NCI-H446 (cell line): ENCODE measurements at places on chromosomes 6 and 20.

- no peak for DNase-seq
Measured at GRCh38 chr20:61099806-61100205, 152.3 kb upstream of the CDH4 start.

- no peak for DNase-seq
Measured at GRCh38 chr6:85186546-85187175, 263.2 kb upstream of the NT5E start.

DNA sequence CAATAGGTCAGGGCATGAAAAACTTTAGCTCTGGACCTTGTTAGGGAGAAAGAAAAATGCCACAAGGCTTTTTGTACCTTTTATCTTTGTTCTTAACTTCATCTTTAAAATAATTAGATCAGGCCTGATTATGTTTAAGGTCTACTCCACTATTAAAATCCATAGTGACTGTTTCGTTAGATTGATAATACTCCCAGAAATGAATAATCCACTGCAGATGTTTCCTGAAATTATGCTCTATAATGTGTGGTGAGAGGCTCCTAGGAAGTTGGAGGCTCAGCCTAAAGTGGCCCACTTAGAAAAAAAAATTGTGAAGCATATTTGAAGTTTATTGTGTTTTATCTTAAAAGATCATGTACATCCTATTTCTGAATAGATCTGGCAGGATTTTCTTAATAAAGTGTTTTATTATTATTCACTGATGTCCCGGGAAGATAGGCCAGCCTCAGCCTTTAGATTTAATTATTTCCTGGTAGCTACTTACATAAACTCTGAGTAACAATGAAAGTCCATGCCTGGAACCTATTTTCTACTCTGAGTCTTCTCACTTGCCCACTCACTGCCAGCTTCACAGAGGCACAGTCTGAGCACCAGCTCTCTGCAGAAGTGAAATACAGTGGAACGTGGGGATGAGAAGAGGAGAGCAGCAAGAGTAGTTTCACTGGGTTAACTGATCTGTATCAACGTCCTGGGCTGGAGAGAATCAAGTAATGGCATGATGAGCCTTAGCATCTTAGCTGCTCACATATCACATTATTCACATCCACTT, 126.8 kb upstream of the TMEM170B start:
- no peak for DNase-seq

GRCh38 chr6:27501187-27501586, 28.3 kb upstream of the ZNF184 start:
- no peak for DNase-seq

DNA sequence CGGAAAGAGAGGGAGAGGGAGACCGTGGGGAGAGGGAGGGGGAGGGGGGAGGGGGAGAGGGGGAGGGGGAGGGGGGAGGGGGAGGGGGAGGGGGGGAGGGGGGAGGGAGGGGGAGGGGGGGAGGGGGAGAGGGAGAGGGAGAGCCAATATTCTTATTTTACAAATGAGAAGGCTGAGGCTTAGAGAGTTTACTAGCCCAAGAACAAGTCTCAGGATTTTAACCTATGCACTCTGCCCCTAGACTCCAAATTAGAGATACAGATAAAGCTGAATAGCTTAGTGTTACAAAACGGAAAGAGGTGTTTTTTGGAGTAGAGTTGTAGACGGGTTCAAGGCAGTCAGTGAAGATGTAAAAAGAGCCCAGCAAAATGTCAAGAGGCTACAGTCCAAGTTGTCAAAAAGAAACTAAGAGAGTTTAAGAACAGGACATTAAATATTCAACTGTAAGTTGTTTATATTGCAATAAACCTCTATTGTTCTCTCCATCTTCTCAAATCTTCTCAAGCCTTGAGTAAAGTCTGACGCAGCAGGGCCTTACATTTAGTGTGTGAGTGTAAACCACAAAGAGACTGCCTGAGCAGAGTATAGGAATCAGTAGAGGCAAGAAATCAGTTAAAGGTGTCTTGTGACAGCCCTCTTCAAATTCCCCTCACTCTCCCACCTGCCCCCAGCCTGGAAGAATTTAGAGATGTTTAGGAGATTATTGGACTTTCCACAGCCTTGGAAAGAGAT, 34.9 kb upstream of the AKIRIN2 start:
- no peak for DNase-seq

- DNase-seq = no peak
Measured at GRCh38 chr6:29834564-29835436, 7.2 kb downstream of the HLA-G start.

- peak; percentile 76 for DNase-seq
Measured at GRCh38 chr6:1604158-1605003, 5.3 kb upstream of the FOXC1 start.

DNA sequence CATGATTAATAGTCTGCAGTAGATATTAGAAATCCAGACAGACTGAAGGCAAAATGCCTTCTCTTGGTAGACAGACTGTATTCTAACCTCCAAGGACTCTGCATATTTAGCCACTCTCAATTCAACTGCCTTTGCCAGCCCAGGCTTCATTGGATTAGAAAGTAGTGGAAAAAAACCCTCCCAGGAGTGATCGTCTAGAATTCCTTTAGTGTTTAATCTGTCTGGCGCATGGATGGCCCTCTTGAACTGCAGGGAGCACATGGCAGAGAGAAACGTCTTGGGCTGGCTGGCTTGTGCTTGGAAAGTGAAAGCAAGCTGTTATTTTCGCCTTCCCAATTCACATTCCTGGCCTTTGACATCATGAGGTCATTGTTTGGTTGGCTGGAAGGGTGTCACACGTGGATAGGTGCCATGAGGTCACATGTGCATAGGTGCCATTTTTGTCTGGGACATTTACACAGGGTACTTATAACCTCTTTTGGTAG, 30.9 kb upstream of the NEDD9 start:
- DNase-seq = peak; percentile 42

- no peak for DNase-seq
Measured at GRCh38 chr6:125570526-125570925, 178.9 kb upstream of the HEY2 start.

DNA sequence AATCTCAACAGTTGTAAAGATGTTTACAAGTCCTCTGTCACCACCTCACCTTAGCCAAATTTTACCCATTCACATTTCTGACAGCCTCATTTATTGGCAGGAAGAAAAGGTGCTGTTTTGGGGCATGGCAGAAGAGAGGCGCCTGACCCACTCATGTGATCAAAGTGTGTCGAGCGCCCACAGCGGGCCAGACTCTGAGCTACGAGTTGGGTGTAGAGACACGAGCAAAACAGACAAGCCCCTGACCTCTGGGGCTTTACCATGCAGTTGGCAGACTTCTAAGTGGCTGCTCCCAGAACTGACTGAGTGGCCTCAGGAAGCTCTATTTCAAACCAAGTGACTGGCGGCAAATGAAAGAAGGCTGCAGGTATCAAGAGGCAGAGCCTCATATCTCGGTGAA, 167.0 kb downstream of the SOBP start:
- DNase-seq = no peak

DNA sequence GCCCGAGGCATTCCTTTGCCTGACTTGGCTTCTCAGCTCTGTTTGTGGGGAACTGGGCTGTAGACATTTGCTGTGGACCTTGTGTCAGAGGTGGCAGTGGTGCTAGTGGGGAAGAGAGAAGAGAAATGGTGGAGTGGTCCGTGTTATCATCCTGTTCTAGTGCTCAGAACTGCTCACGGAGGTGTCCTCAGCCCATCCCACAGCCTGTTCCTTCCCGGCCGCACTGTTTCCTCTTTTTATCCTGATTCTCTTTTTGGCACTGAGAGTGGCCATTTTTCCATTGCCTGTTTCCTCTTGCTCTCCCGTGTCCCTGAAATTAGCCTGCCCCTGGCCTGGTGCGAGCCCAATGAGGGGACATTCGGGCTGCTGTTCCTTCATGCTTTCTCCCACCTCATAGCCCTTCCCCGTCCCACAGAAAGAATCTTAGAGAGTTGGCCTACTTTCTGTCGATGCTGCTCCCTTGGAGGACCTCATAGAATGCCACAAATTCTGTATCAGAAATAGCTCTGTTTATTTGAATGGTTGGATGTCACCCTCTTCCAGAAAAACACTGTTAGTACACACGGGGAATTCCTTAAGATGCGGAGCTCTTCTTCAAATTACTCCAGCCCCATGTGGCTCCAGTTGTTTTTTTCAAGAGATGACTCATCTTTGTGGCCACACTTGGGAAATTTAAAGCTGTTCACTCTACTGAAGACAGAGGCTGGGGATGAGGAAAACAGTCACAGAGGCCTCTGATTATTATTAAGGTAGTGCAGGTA, 26.1 kb downstream of the FARS2 start:
- DNase-seq = no peak

GRCh38 chr20:40160097-40160550, 528.9 kb downstream of the MAFB start:
- DNase-seq = peak; percentile 76

DNA sequence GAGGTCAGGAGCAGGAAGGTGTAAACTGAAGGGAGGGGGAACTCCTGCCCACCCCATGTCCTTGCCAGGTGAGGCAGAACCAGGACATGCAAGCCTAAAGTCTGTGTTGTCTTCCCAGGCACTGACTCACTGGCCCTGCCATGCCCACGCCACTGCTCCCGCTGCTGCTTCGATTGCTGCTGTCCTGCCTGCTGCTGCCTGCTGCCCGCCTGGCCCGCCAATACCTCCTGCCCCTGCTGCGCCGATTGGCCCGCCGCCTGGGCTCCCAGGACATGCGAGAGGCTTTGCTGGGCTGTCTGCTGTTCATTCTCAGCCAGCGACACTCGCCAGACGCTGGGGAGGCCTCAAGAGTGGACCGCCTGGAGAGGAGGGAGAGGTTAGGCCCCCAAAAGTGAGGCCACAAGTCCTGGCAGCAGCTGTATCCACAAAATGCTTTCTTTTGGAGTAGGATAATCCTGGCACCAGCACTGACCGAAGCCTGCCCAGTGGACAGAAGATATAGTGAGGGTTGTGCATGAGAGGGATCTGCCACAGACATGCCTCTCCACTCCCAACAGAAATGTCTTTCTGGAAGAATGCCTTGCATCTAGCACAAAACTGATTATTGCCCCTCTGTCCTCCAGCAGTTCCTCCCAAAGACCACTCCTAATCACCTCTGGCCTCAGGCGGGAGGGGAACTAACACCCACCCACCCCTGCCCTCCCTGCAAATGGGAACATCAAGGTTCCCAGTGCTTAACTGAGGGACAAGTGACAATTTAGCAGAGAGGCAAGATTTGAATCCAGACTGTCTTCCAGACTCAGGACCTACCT, 812 bp downstream of the MYMX start:
- DNase-seq = peak; percentile 83

GRCh38 chr6:53151676-53152075, 3.0 kb upstream of the GCM1 start:
- DNase-seq = no peak

GRCh38 chr6:18427296-18427695, 40.1 kb downstream of the RNF144B start:
- DNase-seq = no peak

DNA sequence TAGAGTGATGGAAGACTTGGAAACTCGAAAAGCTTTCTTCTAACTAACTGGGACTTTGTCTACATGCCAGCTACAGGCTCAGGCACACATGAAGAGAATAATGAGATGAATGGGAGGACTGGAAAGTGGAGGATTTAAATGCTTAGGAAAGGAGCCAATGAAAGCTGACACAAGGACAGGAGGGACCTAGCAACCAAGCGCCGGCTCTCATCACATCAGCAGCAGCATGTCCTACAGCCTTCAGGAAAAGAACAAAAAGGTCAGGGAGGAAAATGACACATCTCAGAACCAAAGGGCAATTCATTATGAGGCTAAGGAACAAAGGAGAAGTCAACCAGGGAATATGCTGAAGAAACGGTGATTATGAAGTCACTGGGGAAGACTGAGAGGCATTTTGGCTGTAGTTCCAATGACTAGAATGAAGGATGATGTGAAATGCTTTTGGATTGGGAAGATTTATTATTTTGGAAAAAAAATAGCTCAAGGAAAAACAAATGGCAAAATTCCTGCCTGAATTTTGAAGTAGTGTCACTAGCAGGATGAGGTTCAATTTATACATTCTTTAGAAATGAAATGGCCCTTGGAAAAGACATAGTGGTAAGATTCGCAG, 5.7 kb downstream of the BACH2 start:
- peak; percentile 58 for DNase-seq

DNA sequence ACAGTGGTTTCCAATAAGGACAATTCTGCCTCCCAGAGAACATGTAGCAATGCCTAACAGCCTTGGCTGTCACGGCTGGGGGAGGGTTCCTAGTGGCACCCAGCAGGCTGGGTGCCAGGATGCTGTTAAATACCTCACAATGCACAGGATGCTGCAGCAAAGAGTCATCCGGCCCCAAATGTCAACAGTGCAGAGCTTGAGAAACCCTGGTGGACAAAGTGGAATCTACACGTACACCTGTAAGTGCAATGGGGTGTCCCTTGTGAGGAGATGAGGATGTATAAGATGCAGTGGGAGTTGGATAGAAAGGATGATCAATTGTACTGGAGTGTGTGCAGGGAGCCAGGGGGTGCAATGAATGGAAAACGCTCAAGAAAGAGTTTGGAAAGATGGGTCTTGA, 142.4 kb downstream of the FNDC1 start:
- DNase-seq = no peak

DNA sequence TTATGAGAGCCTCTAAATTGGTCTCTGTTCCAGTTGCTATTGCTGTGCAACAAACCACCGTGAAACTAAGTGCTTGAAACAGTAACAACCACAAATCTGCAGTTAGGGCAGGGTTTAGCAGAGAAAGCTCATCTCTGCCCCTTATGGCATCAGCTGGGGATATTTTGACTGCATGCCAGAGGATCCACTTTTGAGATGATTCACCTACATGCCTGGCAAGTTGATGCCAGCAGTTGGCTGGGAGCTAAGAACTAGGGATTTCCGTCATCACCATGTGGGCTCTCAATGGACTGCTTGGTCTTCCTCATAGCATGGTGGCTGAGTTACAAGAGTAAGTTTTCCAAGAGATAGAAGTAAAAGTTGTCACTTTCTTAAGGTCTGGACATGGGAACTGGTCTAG, 35.1 kb downstream of the PLCB4 start:
- peak; percentile 88 for DNase-seq

DNA sequence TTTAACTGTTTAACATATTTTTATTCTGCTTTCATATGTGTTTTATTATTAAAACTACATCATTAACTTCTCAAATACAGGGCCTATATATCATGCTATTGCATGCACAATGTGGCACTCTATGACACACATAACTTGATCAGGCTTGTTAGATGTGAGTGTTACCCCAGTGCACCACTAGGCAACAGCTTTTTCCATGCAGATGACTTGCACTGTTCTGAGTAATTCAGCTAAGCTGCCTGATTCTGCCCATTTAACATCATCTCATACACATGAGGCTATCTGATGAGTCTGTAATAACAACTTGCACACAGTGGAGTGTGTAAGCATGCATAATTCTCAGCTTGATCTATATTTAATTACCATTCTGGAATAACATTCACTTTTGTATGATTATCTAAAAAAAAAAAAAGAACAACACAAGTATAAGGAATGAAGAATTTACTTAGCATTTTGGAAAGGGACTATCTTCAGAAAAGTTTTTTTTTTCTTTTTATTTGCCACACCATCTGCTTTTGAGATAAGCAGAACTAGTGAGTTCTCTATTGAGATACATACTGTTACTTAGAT, 83.1 kb downstream of the GRM1 start:
- DNase-seq = no peak

DNA sequence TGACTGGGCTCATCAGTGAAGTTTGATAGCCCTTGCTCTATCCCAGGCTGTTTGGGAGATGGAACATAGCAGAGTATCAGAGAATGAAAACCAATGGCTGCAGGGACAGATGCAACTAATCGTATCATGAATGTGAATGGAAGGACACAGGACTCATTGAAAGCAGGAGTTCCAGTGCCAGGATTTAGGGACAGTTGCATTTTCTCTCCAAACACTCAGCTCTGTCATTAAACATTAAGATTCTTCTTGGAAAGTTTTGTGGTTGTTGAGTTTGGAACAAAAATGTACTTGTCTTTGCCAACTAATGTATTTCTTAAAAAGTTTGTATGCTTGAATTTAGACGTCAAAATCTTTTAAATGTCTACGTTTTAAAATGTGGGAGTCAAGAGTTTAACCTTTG, 31.0 kb upstream of the GSTA5 start:
- DNase-seq = no peak
